H9 (cell line): ENCODE measurements at places on chromosomes 12 and 14.

GRCh38 chr12:91370086-91370868 is 187.7 kb upstream of the DCN start:
- H3K27ac ChIP-seq = no peak overlapping the region
- DNase-seq = peak; percentile 61
- no peaks in the 10 kb centered on the region for H3K27me3 ChIP-seq
- no peak overlapping the region for H3K4me3 ChIP-seq
- H3K4me1 ChIP-seq = no peaks in the 10 kb centered on the region; the same call in 1 of the 2 replicates

DNA sequence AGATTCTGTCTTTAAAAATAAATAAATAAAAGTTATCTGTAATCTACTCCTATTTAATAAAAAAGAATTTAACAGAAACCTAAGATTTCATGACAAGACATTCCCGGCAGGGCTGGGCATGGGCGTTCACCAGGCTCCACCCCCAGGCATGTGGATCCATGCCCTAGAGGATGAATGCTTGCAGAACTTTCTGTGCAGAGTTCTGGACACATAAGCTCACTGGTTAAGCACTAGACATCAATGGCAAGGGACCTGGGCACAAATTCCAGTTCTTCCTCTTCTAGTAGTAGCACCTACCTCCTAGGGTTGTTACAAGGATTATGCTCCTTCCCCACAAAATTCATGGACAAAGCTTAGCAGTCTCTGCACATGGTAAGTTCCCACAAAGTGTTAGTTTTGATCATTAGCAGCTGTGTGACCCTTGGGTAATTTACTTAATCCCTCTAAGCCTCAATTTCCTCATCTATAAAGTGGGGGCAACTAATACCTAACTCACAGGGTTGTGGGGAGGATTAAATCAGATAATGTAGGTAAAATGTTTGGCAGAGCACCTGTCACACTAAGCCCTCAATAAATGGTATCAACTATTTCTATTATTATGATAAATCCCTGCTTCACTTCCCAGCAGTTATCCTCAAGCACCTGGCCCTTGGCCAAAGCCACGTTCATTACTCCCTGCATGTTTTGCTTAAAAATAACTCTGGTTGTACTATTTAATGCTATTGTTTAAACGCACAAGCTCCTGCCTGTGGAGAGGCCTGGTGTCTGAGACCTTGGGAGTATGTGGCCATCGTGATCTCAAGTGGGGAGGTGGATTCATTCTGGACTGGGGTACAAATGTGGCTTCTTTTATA is 9.8 kb downstream of the GALNT6 start:
- no peak for DNase-seq
- peak overlapping the region; percentile 2; the same call in 1 of the 3 replicates for H3K4me3 ChIP-seq
- H3K27ac ChIP-seq = no peak overlapping the region
- H3K4me1 ChIP-seq = peaks cover 15% of the 10 kb centered on the region
- no peaks in the 10 kb centered on the region for H3K27me3 ChIP-seq
- H3K36me3 ChIP-seq = peaks cover 40% of the 10 kb centered on the region

- H3K4me3 ChIP-seq = no peak overlapping the region
- H3K27ac ChIP-seq = no peak overlapping the region
- no peaks in the 10 kb centered on the region for H3K4me1 ChIP-seq
- H3K36me3 ChIP-seq = no peaks in the 10 kb centered on the region
Measured at GRCh38 chr14:83913476-83913875, 1616.5 kb upstream of the FLRT2 start.

DNA sequence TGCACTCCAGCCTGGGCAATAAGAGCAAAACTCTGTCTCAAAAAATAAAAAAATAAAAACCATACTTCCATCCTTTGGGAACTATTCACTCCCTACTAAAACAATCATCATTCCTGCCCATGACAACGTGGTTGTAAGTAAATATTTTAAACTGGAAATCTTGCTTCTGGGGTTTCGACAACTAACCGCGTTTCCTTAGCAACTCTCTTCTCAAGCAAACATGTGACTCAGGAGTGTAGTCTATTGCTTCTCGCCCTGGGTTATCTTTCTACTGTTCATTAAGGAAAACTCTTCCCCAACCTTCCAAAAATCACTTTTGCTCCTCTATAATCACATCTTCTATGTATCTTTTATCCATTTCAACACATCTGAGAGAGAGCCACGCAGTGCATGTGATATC is 21.8 kb downstream of the APPL2 start:
- no peaks in the 10 kb centered on the region for H3K4me1 ChIP-seq
- no peaks in the 10 kb centered on the region for H3K27me3 ChIP-seq
- no peak for DNase-seq
- H3K27ac ChIP-seq = no peak overlapping the region
- no peak overlapping the region for H3K4me3 ChIP-seq
- peaks cover 10% of the 10 kb centered on the region; the same call in 2 of the 3 replicates for H3K36me3 ChIP-seq

DNA sequence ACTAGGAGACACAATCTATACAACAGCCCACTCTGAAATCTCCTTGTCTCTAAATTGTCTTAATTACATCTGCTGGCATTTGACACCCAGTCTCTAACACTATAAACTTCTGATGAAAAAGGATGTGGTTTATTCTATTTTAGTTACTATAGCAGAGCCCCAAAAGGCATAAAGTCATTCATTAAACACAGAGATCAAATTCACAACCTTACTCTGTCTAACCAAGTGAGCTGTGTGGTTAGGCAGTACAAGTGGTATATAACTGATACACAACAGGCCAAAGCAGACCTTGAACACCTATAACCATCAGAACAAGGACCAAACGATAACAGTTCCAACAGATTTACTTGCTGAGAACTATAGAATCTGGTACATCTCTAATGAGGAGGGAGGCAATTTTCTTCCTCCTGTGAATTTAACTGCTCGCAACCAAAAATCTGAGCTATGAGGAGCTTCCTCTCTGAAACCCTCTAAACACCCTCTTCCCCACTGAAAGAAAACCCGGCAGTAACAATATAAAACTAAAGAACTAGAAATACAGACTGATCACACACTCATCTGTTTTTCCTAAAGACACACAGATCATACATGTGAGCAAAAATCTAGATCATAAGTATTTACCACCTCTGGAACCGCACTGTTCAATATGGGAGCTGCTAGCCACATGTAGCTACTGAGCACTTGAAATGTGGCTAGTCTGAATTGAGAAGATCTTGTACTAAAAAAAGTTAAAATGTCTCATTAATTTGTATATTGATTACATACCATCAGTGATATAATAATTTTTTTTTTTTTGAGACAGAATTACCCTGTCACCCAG is 17.7 kb downstream of the SPPL3 start:
- no peak overlapping the region for H3K27ac ChIP-seq
- H3K36me3 ChIP-seq = no peaks in the 10 kb centered on the region
- H3K4me1 ChIP-seq = peaks cover 5% of the 10 kb centered on the region
- DNase-seq = no peak
- no peak overlapping the region for H3K4me3 ChIP-seq

DNA sequence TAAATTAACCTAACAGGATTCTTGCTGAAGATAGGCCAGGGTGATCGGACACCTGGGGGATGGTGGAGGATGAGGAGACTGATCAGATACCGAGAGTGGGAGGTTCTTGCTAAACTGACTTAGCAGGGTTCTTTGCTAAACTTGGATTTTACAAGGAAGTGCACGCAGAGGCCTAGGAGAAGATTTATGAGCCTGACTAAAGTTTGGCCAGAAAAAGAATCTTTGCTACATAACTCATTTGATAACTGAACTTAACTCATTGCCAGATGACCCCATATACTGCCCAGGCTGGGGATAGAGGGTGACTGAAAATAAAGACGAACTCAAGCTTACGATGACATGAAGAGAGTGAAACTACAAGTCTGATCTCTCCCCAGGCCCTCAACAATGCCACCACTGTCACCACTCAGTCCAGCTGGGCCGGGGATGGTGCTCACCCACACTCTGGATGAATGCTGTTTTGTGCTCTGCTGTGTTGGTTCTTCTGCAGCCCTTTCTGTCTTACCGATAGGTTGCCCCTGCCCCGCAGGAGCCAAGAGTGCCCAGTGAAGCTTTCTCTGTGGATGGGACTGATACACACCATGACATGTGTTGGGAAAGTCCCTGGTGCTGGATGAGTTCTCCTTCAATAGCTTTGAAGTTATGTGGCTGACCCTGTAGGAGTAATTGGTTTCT is 29.0 kb downstream of the PPFIBP1 start:
- H3K4me3 ChIP-seq = no peak overlapping the region
- H3K36me3 ChIP-seq = no peaks in the 10 kb centered on the region
- no peak overlapping the region for H3K27ac ChIP-seq
- no peak for DNase-seq
- H3K27me3 ChIP-seq = no peaks in the 10 kb centered on the region

GRCh38 chr14:37197421-37198272 is at the start of gene MIPOL1:
MIPOL1 (plus strand) TSS chr14:37197937; CDS start chr14:37247889, 49,952 bp downstream.
- no peaks in the 10 kb centered on the region for H3K27me3 ChIP-seq
- H3K4me1 ChIP-seq = no peaks in the 10 kb centered on the region; the same call in 1 of the 2 replicates
- no peak within 1 kb of the TSS for H3K27ac ChIP-seq
- H3K36me3 ChIP-seq = no peaks in the 10 kb centered on the region
- DNase-seq = peak; percentile 65

GRCh38 chr14:82755476-82755875 is 1221.8 kb upstream of the SEL1L start:
- H3K36me3 ChIP-seq = 0 out of 2 replicates have a peak, but pooled peaks cover 5% of the 10 kb centered on the region
- no peak for DNase-seq
- H3K4me1 ChIP-seq = no peaks in the 10 kb centered on the region
